ENCODE measurements at places on chromosomes 5 and 9.

DNA sequence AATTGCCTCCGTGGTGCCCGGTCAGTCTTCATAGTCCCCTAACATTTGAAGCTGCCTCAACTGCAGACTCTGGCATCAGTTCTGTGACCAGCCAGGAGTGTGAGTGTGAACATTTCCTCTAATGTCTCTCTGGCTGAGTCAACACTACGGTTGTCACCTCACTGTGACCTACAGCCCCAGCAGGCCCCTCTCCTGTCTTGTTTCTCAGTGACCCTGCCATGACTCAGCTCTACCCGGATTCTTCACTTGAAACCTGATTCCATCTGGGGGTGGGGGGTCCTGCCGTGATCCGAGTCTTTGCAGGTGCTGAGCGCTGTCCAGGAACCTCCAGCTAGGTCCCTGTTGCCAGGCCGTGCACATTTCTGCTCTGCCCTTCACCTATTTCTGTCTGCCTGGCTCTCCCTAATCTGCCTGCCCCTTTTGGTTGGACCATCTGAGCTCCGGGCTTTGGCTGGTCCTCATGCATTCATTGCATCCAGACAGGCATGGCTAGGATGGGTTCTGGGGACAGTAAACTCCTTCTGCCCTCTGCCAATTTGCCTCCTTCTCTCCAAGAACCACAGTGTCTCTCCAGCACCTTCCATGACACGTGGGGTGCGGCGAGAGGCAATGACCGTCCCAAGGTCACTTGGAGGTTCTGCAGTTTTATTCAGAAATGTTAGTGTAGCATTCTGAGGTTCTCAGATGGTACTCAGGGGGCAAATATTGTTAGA is 24.2 kb downstream of the STC2 start:
- DNase-seq: no peak

DNA sequence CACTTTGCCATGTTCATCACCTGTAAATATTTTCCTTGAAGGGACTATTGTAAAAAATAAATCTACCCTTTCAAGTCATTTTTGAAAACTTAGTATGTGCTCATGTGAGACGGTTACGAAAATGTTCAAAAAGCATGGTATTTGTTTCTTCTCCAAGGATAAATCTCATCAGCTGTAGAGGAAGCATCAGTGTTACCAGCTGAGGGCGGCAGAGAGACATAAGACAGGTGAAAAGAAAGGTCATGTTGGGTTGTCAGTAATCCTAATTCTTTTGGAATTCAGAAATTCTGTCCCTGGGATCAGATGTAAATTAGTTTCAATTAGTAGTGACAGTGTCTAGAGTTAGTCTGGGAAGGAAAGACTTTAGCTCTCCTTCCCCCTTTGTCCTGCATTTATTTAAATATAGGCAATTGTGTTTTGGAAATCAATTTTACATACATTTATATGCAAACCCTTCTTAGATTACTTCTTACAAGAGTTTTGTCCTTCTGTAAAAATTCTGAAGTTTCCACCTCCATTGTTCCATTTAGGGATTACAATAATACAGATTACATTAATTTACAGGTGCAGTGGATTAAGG is 791.9 kb upstream of the CDH6 start:
- DNase-seq: no peak

- DNase-seq: no peak
Measured at GRCh38 chr5:102547141-102548035, 48.6 kb upstream of the SLCO6A1 start.

GRCh38 chr5:139694556-139695177 is 46.5 kb downstream of the CXXC5 start:
- DNase-seq: no peak

- DNase-seq: no peak
Measured at GRCh38 chr9:117555964-117556629, 141.2 kb upstream of the ASTN2 start.

- DNase-seq: no peak
Measured at GRCh38 chr5:34487956-34488355, 168.2 kb upstream of the RAI14 start.

DNA sequence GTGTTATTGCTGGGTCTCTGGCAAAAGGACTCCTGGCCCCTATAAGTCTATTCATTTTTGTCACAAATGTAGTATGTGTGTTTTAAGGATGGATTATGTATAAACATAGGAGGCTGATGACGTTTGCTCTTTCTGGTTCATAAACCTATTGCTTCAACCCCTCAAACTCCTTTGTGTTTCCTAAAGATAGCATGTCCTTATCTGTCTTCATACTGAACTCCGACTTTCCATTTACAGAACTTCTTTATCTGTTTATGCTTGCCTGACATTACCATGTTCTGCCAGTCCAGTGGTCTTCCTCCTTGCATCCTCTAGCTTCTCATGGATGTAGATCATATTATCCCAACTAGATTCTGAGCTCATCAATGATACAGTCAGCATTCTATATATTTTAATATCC is 46.1 kb downstream of the ARHGEF28 start:
- DNase-seq: no peak

DNA sequence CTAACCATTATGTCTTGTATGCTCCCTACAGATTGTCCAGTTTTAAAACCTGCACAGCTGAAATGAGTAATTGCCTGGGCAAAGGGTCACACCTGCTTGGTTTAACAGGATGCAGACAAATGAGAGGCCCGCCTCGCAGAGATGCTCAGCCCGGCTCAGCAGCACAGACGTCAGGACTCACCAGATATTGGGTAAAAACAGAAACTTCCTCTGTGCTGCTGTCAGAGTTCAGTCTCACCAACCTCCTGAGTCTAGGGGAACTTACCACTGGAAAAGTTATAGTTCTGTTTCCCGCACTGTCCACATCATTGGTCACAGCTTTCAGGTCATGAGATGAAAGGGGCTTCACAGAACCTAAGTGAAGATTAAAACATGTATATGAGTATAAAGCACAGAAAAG is 152.5 kb downstream of the ESM1 start:
- no peak for DNase-seq

DNA sequence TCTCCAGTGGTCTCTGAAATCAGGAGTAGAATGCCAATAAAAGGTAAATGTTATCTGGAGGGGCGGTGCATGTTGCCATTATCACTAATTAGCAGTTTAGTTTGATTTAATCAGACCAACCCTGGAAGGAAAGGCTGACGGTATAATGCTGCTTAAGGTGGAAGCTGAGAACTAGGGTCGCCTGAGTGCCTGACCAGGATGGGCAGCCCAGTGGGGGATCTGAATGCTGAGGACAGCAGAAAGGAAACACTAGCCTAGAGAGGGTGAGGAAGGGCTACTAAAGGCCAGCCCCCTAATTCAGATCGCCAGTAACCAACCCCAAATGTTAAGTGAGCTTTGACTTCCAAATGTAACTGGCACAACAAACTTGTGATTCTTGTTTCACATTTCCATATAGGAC is 172.2 kb downstream of the APBA1 start:
- DNase-seq: no peak

DNA sequence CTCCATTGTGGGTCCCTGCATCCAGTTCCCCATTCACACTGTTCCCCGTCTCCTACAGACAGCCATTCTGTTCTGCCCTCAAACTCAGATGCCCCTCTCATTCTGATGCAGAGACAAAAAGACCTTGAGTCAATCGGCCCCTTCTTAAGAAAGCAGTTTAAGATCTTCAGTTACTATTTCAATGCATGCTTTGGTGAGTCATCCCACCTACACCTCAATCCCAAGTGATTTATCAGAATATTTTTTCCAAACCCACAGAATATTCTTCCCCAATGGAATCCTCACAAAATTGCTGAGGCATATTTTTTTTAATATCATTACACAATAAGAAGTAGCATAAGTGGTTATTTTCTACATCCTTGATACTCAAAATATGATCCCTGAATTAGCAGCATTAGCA is 92.4 kb upstream of the SLC1A1 start:
- no peak for DNase-seq
